ENCODE measurements at places on chromosomes 13 and 19. TPM values are rescaled to one million over a fixed set of nuclear protein-coding genes. Genes with fewer than 3 reads are reported as not detected.

GRCh38 chr13:107291875-107292274 lies 723.9 kb upstream of the ARGLU1 start:
- H3K4me1 ChIP-seq: no peaks in the 10 kb centered on the region
- H3K27me3 ChIP-seq: no peaks in the 10 kb centered on the region
- no peak overlapping the region for H3K27ac ChIP-seq
- no peak overlapping the region for H3K4me3 ChIP-seq

DNA sequence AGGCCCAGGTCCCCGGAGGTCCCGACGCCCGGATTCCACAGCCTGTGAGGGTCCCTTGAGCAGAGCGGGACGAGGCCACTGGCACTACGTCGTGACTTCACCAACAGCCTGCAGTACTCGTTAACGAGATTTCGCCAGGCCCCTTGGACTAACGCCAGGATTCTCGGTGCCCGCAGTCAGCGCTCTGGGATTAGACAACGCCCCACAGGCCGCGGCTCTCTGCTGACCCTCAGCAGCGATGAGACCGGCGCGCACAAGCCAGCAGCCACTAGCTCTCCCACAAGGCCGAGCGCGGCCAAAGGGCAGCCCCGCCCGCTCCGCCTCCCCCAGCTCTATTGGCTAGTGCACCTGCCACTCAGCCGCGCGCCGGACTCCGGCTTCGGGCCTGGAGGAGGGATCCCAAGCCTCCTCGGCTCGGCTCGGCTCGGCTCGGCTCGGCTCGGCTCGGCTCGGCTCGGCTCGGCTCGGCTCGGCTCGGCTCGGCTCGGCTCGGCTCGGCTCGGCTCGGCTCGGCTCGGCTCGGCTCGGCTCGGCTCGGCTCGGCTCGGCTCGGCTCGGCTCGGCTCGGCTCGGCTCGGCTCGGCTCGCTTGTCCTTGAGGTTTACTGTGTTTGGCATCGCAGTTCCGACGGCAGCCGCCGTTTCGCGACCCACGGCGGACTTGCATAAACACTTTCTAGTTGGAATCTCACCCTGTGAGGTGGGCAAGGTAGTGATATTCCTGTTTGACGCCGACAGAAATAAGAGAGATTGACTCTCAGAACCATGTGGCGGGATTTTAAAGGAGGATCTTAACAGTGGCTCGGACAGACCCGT lies 231.7 kb upstream of the SERP2 start:
- DNase-seq: peak; percentile 88
- H3K4me1 ChIP-seq: peaks cover 5% of the 10 kb centered on the region
- no peaks in the 10 kb centered on the region for H3K36me3 ChIP-seq

DNA sequence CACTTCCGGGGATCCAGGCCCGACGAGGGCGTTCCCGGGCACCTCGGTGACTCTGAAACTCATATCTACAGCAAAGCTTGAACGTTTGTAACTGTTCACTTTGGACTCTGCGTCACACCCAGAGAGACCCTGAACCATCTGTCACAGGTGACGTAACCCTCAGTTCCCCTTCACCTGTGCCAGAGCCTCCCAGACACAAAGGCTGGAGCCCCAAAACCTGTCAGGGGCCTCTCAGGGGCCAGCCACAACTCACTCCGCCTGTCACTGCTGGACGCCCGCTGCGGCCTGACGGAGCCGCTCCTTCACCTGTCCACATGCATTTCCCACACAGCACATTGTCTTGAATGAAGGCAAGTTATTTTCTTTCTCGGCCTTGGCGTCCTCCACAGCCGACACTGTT lies 8.0 kb downstream of the RASA3 start:
- H3K36me3 ChIP-seq: peaks cover 24% of the 10 kb centered on the region
- H3K27me3 ChIP-seq: no peaks in the 10 kb centered on the region
- peak overlapping the region; percentile 53 for H3K27ac ChIP-seq
- H3K4me1 ChIP-seq: peaks cover 91% of the 10 kb centered on the region
- no peak for DNase-seq

DNA sequence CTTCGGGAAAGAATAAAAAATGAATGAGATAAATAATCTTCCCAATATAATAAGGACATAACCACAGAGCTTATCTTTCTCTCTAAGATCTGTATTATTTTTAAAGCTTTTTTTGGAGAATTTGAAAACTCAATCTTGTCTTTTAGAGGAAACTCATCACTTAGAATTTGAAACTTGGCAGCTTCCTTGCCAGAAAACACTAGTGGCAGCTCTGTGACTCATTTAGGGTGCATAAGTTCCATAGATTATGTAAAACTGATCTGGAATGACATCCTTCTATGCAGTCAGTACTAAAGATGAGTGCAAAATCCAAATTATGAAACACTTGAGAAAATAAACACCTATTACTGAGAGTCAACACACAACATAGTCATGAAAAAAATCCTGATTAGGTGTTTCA lies 848.0 kb downstream of the DACH1 start:
- no peak overlapping the region for H3K4me3 ChIP-seq
- H3K36me3 ChIP-seq: no peaks in the 10 kb centered on the region
- H3K27ac ChIP-seq: no peak overlapping the region

DNA sequence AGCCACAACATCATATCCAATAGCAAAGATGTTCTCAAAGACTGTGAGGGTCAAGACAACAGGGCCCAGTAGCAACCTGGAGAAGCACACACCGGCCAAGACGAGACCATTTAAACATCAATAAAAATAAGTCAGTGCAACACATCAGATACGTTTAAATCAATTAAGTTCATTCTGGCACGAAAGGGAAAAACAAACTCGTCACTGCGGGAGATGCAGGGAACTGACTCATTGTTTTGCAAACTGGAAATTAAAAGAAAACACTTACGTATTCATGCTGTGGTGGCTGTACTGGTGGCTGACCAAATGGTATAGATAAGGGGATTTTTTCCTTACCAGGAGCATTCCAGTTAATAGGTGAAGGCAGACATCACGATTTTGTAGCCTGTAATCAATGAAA lies 26.3 kb upstream of the SLC15A1 start:
- H3K4me3 ChIP-seq: no peak overlapping the region
- H3K36me3 ChIP-seq: no peaks in the 10 kb centered on the region
- H3K27me3 ChIP-seq: no peaks in the 10 kb centered on the region
- no peak overlapping the region for H3K27ac ChIP-seq

STOML3 gene
- not detected for polyA plus RNA-seq

DCLK1 gene
- not detected for polyA plus RNA-seq

Measured in naive thymus-derived CD4-positive, alpha-beta T cell (primary cell).